ENCODE measurements at places on chromosomes 12 and 14.

DNA sequence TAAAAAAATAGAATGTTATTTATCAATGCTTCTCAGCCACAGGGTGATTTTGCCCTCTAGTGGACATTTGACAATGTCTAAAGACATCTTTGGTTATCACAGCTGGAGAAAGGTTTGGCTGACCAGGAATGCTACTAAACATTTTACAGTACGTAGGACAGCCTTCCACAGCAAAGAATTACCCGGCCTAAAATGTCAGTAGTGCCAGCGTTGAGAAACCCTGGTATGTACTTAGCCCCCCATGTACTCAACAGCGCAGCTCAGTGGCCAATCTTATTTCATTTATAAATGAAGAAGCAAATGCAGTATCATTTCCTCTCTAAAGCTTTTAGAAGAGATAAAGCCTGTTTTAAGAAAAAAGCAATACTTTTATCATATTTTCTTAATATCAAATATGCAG is 5.8 kb downstream of the MARK3 start:
- DNase-seq, result peak; percentile 63

DNA sequence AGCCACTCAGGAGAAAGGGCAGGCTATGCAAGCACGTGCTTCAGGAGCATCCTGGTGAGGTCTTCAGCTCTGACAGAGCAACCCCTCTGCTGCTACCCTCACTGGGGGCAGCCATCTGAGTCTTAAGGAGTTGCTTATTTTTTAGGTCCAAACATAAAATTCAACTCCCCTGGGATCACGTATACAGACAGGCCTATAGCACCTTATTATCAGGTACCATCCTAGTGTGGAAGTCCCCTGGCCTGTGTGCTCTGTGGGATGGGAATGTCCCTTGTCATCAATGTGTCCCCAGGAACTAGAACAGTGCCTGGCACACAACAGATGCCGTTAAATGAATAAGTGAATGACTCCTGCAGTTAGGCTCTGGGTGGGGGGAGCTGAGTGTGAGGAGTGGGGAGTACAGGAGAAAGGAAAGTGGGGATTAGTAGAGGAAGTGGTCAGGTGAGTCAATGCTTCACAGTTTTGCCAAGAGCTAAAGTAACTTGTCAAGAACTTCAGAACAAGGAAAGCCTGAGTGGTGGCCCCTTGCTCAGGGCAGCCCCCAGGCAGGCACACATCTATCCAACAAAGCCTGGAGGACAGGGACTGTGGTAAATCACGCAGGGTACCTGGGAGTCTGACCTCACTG is 33.5 kb downstream of the DAD1 start:
- DNase-seq, result peak; percentile 66

GRCh38 chr12:122107261-122107660 is 28.7 kb downstream of the MLXIP start:
- DNase-seq, result no peak

GRCh38 chr12:75483431-75483830 is 2.9 kb downstream of the GLIPR1 start:
- DNase-seq, result no peak

GRCh38 chr12:110732572-110732971 is 10.1 kb downstream of the PPP1CC start:
- DNase-seq, result no peak

DNA sequence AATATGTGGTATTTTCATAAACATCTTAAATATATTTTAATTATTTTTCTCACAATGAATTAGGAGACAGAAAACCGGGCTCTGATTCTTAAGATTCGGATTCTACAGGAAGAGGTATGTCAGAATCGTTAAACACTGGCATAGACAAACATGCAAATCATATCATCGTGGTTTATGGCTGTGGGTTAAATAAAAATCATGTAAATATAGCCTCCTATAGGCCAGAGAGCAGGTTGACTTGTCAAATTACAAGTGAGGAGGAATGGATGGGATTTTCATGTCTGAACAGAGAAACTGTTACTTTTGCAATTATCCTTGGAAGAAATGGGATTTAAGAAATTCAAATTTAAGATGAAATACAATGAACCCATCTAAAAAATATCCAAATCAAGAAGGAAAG is 74.9 kb upstream of the BCAT1 start:
- peak; percentile 39 for DNase-seq

- no peak for DNase-seq
Observed at GRCh38 chr12:30977537-30978349, 51.2 kb downstream of the TSPAN11 start.

DNA sequence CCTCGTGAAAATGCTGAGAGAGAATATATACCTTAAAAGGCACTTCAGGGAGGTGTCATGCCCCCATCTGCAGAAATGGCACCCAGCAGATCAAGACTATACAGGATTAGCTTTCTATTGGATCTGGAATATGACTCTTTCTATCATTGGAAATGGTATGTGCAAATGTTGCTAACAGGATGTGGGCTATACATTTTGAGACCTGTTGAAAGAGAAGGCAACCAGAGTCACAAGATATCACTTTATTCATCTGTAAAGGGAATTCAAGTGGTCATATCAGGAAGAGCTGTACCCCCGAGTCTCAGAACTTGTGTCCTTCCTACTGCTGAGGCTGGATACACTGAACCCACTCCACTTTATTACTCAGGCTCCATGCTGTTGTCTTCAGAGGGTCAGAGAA is 46.1 kb upstream of the FRMD6 start:
- no peak for DNase-seq

DNA sequence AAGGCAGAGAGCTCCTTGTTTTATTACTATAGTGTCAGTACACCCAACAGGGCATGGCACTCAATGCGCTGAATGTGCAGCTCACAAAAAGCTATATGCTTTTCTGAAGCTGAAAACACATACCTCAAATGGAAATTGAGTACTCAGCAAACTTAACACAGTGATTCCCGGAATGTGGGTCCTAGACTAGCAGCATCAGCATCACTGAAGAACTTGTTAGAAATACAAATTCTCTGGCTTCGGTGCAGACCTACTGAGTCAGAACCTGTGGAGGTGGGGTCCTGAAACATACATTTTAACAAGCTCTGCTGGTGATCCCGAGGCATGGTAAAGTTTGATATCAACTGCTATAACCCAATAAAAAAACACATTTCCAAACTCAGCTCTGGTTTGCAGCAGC is 14.9 kb downstream of the RERG start:
- no peak for DNase-seq

- no peak for DNase-seq
Observed at GRCh38 chr12:12724421-12725085, 7.4 kb downstream of the CDKN1B start.

- DNase-seq, result no peak
Observed at GRCh38 chr14:70906793-70907175, 475 bp upstream of the PCNX1 start.

GRCh38 chr12:101826766-101827368 is 3.9 kb downstream of the GNPTAB start:
- DNase-seq, result no peak

- no peak for DNase-seq
Observed at GRCh38 chr12:30450872-30451271, 244.8 kb downstream of the IPO8 start.

GRCh38 chr12:57727758-57728395 is 10.7 kb downstream of the AGAP2 start:
- no peak for DNase-seq

GRCh38 chr12:21571046-21571445 is 33.6 kb downstream of the GYS2 start:
- no peak for DNase-seq

- peak; percentile 35 for DNase-seq
Observed at GRCh38 chr12:120584343-120585149, 3.3 kb upstream of the POP5 start.

DNA sequence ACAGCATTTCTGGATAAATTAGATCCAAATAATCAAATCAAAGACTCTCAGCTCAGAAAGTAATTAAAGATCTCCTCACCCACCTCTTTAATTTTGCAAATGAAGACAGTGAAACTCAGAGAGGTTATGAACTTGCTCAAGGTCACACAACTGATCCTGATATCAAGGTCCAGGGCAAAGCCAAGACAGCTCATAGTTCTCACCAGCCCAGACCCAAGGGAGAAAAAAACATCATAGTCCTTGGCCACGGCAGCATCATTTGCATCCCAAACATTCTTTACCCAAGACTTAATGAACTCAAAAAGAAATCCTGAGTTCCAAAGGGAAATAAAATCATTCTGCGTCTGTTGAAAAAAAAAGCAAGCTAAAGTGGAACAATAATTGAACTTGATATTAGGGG is 112.1 kb downstream of the DAD1 start:
- no peak for DNase-seq

GRCh38 chr14:104595116-104595675 is 9.4 kb downstream of the TMEM179 start:
- DNase-seq, result no peak

- DNase-seq, result peak; percentile 48
Observed at GRCh38 chr12:12081836-12082497, 11.2 kb downstream of the BCL2L14 start.

DNA sequence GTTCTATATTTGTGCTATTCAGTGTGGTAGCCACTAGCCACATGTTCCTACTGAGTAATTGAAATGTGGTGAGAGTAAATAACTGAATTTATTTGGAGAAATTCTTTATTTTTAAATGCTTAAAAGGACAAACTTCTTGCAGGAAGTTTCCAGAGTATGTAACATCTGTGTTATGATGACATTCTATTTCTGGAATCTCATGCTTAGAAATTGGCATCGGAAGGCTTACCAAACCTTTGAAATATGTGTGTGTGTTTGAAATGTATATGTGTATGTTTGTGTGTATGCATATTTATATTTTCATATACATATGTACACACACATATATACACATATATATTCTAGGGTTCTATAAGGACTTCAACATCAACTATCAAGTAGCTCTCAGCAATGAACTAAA is 12.4 kb upstream of the WSCD2 start:
- DNase-seq, result no peak

DNA sequence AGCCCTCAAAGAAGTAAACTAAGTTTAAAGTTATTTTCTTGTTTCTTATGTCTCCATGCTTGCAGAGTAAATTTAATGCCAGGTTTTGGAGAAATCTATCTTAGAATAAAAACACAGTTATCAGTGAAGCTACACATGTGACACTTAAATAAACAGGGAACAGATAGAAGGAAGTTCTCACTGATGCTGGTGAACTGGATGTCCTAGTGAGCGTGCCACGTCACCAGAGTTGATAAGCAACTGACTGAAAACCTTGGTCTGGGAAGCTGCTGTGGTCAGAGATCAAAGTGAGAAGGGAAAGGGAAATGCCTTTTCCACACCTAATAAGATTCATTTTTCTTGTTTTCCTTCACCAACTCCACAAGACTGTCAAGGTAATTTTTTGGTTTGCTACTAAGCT is 74.8 kb upstream of the PCED1B start:
- no peak for DNase-seq

DNA sequence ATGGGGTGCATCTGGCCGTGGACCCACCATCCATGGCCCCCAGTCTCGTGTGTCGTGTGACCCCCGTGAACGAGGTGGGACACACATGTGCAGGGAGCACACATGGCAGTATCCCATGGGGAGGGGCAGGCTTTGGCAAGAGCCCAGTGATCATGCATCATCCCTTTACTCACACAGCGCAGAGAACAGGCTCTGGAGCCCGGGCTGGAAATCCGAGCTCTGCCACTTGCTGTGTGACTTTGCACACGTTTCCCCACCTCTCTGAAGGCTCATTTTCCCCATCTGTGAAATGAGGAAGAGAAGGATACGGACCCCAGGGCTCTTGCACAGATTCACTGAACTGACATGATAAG is 119.9 kb downstream of the PHETA1 start:
- DNase-seq, result no peak
